Mesendoderm (in vitro differentiated cells): ENCODE measurements at places on chromosomes 12 and 14.
A peak's percentile ranks its signal among the peaks of the same experiment; 100 is the strongest.

- no peak for DNase-seq
Observed at GRCh38 chr12:21983095-21983494, 41.9 kb upstream of the ABCC9 start.

GRCh38 chr14:36747411-36748184, 85.9 kb downstream of the PAX9 start:
- peak; percentile 92 for DNase-seq

GRCh38 chr12:109926488-109927210, 26.6 kb downstream of the TCHP start:
- DNase-seq, result no peak

DNA sequence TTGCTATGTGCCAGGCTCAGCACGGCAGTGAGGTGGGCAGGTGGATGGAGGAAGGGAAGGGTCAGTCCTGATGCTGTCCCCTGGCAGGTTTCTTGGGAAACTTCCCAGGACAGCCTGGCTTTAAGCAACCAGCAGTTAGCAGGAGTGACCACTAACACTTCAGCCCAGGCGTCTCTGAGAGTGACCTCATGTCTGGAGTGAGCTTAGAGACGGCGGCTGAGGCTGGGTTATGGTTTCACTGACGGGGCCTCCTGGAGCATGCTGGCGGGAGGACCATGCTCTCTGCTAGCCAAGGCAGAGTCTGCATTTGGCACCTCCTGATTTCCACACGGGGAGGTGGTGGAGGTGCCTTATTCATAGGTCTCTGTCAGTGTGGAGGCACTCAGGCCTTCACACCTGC, 2.5 kb downstream of the HHIPL1 start:
- peak; percentile 40 for DNase-seq

DNA sequence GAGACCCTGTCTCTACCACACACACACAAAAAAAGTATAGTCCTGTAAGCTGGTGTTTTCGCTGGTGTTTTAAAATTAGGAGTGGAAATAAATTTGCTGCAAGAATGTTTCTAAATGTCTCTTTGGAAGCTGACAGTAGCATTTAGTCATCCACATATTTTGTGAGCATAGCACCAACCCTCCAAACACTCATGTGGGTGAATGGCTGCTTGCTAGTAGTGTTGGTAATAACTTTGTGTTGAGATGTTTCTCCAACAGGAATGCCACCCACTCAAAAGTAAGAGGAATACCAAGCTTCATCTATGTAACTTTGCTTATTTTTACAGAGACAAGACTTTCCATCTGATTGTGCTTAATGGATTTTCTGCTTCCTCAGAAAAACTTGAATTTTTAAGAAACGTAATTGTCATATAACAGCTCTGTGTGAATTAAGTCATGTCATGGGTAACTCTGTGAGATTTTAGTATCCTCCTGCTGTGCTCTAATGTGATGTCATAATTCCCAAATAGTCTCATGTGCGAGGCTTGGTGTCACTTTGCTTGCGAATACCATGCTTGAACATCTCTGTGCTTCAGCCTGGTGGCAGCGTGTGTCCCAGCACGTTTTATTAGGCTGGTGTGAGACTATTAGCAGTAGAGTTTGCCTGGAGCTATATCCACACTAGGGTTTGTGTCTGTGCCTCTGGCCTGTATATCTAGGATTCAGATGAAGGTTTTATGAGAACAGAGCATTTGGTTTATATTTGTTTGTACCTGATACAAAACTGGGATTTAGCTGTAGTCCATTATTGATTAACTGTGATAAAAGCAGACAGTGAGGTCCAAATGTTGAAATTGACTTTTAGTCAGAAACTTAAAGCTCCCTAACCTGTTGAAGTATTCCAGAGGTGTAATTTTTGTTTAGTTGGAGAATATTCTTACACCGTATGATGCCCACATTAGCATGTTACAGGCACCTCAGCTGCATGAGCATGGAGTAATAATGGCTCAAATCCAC, 80.5 kb downstream of the FBXW8 start:
- no peak for DNase-seq

DNA sequence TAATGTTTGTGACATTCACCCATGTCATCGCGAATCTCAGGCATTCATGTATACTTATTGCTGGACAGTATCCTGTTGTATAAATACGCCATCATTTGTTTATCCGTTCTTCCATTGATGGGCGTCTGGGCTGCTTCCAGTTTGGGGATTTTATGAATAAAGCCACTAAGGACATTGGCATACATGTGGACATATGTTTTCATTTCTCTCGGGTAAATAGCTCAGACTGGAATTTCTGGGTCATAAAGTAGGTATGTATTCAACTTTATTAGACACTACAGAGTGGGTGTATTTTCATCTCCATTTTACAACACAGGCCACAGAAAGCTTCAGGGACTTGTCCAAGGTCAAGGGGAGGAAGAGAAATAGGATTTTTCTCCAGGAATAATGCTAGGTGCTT, 48.9 kb downstream of the HRK start:
- no peak for DNase-seq

DNA sequence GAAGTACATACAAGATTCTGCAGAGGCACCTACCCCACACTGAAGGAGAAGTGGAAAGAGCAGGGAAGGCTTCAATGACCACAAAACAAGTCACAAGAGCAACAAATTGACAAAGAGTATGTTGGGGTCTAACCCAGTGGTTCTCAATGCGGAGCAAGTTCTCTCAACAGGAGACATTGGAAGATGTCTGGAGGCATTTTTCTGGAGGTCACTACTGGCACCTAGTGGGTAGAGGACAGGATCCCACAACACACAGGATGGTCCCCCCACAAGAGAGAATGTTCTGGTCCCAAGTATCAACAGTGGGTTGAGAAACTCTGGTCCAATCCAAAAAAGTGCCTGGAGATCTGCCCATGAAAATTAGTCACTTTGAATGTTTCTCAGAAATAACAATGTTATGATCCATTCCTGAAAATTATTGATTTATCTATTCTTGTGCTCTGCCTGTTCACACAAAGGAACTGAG, 3.4 kb downstream of the SSH1 start:
- DNase-seq, result peak; percentile 49

- no peak for DNase-seq
Observed at GRCh38 chr12:48265777-48266176, 62.7 kb upstream of the OR10AD1 start.

DNA sequence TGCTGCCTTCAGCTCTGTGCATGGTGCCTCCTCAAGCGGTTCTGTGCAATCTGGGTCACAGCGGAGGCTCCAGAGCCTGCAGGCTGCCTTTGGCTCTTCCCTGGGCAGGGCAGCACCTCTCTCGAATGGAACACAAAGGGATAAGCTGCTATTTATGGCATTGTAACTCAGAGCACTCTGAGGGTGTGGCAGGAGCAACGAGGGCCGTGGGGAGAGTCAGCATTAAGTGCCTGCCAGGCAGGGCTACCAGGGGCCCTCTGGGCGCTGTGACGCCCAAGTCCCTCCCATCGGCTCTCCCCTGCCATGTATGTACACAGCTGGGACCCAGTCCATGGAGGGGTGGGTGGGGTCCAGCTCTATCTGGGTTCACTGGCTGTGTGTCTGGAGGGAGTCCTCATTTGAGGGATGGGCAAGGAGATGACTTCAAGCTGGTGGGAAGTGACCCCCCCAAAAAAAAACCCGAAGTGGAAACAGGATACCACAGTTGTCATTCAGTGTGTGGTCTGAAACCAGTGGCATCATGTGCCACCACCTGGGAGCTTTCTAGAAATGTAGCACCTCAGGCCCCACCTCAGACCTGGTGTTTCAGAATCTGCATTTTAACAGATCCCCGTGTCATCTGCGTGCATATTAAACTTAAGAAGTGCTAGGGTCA, 44.0 kb upstream of the OAS1 start:
- no peak for DNase-seq

DNA sequence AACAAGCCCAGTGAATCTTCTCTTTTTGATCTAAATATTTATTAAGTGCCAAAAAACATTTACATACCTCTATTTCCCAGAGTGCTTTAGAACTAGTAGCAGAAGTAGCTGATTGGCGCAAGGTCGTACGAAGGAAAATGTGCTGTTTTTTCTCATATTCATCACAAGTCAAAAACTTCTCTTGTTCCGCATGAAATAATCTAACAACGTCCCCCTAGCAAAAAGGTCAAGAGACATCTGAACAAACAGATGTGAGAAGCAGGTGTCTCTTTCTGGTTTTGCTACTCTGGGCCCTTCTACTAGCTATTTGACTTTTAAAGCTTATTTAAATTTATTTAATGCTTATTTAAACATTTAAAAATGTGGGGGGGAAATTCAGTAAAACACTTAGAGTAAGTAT, 117.8 kb downstream of the ITPR2 start:
- DNase-seq, result no peak

DNA sequence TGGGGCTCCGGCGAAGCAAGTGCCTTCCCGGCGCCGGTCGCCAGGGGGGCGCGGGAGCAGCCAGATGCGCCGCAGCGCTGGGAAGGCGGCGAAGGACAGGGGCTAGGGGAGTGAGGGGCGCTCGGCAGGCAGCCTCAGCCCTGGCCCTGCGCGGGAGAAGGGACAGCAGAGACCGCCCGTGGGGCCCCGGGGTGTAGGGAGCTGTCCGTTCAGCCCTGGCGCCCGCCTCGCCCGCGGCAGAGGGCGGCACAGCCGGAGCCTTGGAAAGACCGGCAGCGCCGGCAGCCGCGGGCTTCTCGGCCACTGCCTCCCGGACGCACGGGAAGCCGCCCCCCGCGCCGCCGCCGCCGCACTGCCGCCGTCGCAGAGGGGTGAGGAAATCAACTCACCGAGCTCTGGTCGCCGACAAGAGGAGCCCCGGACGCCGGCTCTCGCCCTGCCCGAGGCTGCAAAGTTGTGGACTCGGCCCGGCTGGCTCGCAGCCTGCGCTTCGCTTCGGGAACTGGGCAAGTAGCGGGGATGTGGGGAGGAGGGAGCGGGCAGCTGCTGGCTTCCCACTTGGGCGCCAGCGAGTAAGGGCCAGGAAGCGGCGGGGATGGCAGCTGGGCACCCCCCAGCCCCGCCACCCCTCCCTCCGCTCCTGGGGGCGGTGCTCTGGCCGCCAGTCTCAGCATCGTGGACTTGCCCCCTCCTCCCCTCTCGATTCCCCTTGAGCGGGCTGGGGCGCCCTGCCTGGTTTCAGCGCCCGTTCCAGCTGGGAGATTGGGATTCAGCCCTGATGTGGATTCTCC, at the start of gene ZDHHC22:
TSS of gene ZDHHC22 (minus strand) at position 578 of the 791 bp plus-strand sequence. CDS start 2,053 bp downstream, outside the sequence.
- DNase-seq, result peak; percentile 82

DNA sequence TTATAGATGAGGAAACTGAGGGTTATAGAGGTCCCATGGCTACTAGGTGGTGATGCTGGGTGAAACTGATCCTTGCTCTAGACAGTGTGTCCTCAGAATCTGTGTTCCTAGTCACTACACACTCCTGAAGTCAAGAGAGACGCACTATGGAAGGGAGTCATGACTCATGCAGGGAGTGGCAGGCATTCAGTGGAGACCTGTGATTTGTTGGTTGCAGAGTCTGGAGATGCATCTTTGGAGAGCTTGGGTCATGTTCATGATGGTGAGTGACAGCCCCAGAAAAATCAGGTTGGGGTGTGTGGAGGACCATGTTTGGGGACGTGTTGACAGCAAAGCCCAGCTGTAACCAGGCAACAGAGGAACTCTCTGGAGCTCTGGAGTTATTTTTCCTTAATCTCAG, 38.0 kb upstream of the FBXO21 start:
- peak; percentile 13 for DNase-seq

DNA sequence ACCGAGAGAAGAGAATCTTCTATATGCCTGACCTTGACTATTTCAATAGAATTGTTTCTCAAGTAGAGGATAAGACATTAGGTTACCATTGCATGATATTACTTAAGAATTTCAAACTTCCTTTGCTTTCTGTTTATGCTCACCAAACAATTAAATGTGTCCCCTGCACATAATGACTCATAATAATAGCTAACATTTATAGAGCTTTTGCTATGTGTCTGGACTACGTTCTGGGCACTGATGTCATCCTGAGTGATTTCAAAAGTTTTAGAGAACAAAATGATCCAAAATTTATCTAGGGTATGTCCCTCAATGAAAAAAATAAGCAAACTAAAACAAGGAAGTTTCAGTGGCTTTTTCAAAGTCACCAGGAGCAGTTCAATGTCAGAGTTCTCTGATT, 38.8 kb downstream of the SLC15A5 start:
- DNase-seq, result no peak

DNA sequence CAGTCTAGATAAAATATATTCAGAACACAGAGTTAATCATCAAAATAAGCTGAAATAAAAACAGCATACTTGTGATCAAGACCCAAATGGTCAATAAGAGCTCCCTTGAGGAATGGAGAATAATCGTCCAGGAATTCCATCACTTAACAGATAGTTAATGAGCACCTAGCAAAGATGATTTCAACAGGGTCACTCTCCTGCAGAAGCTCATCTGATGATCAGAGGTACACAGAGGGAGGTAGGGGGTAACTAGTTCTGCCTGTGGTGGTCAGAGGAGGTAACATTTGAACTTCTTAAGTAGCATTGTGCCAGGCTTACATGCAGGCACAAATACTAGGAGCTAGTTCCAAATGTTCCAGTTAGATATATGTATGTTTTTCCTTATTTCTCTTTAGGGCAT, 9.5 kb downstream of the MED13L start:
- peak; percentile 54 for DNase-seq

DNA sequence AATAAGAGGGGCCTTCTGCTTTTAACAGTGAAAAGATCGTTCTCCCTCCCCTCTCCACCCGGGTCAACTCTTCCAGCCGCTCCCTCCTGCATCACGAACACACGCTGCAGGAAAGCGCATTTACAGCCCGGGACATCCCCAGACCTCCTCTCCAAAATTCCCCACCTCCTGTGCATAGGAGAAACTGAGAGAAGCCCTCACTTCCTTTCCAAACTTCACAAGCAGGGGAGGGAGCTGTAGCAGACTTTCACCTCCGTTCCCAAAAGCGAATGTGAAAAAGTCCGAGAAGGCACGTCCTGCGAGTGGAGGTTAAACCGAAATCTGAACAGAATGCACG, 513 bp downstream of the BCAT1 start:
- peak; percentile 83 for DNase-seq

GRCh38 chr12:14841761-14842160, 1.6 kb downstream of the ART4 start:
- DNase-seq, result peak; percentile 64

DNA sequence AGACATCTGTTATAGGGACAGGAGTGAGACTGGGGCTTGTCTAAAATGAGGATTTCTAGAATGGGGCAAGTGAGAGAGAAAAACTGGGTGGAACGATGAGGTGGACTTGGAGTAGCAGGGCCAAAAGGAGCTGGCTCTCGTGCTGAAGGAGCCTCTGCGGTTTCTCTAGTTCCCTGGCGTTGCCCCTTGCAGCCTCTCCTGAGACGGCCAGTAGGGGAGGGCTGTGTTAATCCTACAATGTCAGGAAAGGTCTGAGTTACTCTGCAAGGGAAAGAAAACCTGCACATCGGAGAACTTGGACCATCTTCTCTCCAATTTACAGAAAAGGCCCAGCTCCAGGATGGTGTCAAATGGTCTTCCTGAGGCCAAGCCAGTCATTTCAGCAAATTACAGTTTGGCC, 963.8 kb upstream of the FLRT2 start:
- DNase-seq, result no peak

DNA sequence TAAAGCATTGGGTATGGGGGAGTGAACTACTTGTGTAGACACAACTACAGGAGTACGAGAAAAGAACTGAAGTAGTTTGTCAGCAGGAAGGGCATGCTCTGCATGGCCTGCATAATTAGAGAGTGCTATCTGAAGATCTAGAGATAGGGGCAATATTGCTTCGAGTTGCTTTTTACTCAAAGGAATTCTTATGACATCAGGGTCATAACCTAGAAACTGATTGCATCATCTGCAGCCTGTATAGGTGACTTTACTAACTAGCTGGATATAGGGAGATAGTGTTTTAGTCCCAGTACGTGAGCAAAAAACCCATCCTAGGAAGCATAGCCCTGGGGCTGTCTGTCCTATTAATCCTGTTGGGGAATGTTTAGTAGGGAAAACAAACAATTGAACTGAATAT, 39.8 kb downstream of the TMTC3 start:
- DNase-seq, result peak; percentile 56

GRCh38 chr12:122867691-122868461, 28.0 kb downstream of the VPS37B start:
- peak; percentile 80 for DNase-seq
